NCI-H187 (cell line): ENCODE measurements at places on chromosomes 4 and X.

- no peak for DNase-seq
These were observed 213 bp downstream of the NFKB1 start for GRCh38 chr4:102501447-102501696.

GRCh38 chr4:150002561-150002960 is 75.7 kb upstream of the DCLK2 start:
- DNase-seq: no peak

- no peak for DNase-seq
These were observed 23.9 kb upstream of the MAGEA11 start for GRCh38 chrX:149687991-149688390.

GRCh38 chrX:24877854-24878650 is 137.7 kb downstream of the ARX start:
- no peak for DNase-seq

- DNase-seq: no peak
These were observed 10.3 kb downstream of the GUCY1B1 start for GRCh38 chr4:155769090-155769489.

- DNase-seq: peak; percentile 4
These were observed 66.4 kb downstream of the JADE3 start for GRCh38 chrX:46978341-46979291.

DNA sequence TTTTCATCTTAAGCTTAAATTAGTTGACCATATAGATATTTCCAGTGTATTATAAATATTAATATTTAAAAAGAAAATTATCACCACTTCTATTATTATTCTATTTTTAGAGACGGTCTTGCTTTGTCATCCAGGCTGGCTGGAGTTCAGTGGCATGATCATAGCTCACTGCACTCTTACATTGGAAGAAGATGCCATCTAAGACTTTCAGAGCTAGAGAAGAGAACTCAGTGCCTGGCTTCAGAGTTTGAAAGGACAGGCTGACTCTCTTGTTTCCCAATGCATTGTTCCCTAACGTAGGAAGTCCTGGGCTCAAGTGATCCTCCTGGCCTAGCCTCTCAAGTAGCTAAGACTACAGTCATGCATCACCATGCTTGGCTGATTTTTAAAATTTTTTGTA is 75.9 kb downstream of the FIP1L1 start:
- DNase-seq: no peak

- DNase-seq: no peak
These were observed 27.5 kb upstream of the GPR78 start for GRCh38 chr4:8552581-8553205.

DNA sequence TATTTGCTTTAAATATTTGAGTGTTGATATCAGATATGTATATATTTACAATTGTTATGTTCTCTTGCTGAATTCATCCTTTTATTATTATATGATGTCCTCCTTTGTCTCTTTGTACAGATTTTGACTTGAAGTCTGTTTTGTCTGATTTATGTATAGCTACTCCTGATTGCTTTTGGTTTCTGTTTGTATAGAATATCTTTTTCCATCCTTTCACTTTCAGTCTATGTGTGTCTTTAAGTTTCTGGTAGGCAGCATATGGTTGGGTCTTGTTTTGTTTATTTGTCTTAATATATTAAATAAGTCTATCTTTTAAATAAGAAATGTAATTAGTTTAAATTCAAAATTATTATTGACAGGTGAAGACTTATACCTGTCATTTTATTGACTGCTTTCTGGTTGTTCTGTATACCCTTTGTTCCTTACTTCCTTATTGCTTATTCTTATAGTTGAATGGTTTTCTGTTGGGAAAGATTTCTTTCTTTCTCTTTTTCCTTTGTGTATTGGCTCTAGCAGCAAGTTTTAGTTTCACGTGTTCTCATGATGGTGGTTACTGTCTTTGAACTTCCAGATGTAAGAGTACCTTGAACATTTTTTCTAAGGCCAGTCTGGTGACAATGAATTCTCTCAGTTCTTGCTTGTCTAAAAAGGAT is 31.1 kb downstream of the RAB28 start:
- DNase-seq: no peak

DNA sequence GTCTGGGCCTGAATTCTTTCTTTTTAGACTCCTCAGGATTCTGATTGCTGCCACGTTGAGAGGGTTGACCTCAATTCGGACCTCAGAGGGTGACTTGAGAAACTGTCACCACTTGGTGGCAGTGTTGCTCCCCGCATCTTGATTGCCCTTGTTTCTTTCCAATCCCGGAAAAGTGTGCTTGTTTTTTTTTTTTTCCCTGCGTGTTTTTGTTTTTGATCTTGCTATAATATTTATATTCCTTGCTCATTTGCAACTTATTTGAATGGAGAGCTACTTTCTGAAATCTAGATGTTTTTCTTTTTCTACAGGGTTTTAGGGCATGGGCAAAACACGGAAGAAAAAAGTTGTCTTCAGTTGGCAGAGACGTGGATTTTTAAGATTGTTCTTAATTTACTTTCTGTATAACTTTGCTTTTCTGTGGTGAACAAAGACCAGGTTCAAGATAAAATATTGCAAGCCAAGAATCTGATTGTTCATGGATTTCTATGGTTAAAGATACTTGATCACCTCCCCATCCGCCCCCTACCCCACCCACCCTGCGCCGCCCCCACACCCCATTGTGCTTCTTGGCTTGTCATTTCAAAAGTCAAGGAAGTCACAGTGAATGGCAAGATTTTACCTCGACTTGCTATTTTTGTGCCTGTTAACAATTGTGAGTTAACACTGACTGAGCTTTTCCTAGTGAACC is 102.0 kb downstream of the PTTG2 start:
- peak; percentile 79 for DNase-seq

- no peak for DNase-seq
These were observed 2.2 kb downstream of the ALAS2 start for GRCh38 chrX:55028611-55029010.

GRCh38 chr4:4387531-4388310 is 819 bp downstream of the NSG1 start:
- DNase-seq: no peak

GRCh38 chrX:48472851-48473703 is 2.9 kb upstream of the FTSJ1 start:
- no peak for DNase-seq

- DNase-seq: no peak
These were observed 85.5 kb upstream of the ACSL1 start for GRCh38 chr4:184911310-184911709.

DNA sequence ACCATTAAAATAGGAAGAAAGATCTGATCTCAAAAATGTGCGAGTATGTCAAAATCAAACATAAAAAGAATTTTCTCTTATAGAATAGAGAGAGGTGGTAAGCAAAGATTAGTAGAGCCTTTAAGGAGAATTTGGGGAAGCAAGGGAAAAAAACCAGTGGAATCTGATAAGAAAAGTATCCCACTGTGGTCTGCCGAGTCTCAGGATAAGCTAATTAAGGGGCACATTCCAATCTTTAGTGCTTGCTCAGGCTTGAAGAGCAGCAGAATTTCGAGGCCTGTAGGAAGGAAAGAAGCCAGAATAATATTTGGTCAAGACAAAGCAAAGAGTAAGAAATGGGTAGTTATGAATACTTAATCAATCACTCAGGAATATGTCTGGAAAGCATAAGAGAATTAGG is 13.0 kb downstream of the STATH start:
- no peak for DNase-seq

- no peak for DNase-seq
These were observed 3.8 kb downstream of the NFKB1 start for GRCh38 chr4:102504941-102505340.

GRCh38 chrX:3811331-3812311 is 98.2 kb upstream of the PRKX start:
- no peak for DNase-seq

DNA sequence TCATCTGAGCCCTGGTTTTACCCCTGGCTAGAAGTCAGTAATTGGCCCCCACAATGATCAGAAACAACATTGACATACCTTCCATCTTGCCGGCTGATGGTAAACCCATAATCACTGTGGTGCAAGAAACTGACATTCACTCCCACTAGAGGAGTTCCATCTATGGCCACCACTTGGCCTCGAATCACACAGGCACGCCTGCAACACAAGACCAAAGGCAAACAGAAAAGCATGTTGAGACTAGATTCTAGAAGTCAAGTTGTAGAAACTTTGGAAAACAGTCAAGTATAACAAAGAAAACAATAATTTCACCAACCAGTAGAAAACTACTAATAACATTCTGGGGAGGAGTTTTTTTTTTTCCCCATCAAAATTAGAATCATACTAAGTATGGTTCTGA is 183.4 kb downstream of the SH2D1A start:
- no peak for DNase-seq

DNA sequence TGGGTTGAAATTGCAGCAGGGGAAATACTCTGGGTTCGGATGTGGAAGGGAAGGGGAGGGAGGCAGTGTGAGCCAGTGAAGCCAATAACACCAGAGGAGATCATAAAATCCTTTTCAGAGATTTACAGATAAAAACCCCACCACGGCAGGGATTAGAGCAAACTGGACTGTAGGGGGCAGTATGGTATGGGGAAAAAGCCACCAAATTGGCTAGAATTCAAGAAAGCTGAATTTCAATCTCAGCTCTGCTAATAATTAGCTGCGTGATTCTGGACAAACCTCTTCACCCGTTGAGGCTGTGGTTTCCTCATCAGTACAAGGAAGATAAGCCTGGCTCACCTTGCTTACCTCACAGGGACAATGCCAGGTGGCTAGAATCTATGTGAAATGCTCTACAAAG is 108.1 kb downstream of the ATG4A start:
- DNase-seq: no peak

GRCh38 chrX:105608745-105609144 is 213.6 kb upstream of the NRK start:
- no peak for DNase-seq

- DNase-seq: no peak
These were observed 234.1 kb downstream of the ANKRD50 start for GRCh38 chr4:124478470-124478869.

DNA sequence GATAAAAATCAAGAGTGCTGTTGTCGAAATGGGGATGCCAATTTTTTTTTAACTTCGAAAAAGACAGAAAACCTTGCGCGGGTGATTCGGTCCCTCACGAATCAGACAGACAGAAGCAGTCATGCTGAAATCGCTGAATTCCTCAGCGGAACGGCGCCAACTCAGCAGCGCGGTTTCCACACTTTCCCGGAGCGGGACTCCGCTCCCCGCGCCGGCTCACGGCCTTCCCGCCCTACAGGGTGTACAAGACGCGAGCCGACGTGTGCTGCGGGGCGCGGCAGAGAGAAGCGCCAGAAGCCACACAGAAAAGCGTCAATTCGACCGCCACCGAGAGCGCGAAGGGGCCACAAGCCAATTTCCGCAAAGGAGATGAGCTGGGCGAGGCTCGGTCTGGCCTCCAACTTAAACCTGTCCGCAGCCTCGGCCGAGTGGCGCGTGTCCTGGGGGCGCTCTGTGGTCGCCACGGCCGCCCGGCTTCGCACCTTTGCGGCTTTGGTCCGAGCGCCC is 1.3 kb downstream of the NEXMIF start:
- no peak for DNase-seq
